H4 (cell line): ENCODE measurements at places on chromosomes 6 and 20. TPM values are rescaled to one million over a fixed set of nuclear protein-coding genes. Genes with fewer than 3 reads are reported as not detected.

Gene HLA-DQA1
- not detected in 2 replicates for total RNA-seq

Gene SRPK1
- 49.2 and 61.0 TPM in 2 replicates for total RNA-seq

Gene RAET1E
- total RNA-seq: not detected in 2 replicates

GRCh38 chr6:1188199-1188598 lies 123.7 kb upstream of the FOXQ1 start:
- no peak for DNase-seq
